ENCODE measurements at places on chromosomes 2 and 18.

GRCh38 chr2:28399956-28400355 is 7.3 kb downstream of the FOSL2 start:
- DNase-seq, result no peak

DNA sequence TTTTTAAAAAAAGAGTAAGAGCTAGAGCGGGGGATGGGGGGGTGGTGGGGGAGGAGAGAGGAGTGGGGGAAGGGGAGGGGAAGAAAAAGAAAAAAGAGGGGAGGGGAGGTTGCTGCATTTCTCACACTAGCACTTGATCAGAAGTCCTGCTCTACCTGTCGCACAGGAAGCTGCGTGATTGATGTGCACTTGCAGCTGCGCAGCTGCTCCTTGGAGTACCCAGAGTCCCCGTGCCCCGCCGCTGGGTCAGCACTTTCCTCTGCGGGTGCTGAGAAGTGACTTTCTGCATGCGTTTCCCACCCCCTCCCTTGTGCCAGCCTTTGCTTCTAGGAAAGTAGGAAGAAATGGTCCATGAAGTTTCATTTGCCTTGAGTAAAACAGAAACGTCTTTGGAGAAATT is 297.3 kb downstream of the ETAA1 start:
- no peak for DNase-seq

- no peak for DNase-seq
Observed at GRCh38 chr2:21642647-21643046, 518.9 kb downstream of the TDRD15 start.

DNA sequence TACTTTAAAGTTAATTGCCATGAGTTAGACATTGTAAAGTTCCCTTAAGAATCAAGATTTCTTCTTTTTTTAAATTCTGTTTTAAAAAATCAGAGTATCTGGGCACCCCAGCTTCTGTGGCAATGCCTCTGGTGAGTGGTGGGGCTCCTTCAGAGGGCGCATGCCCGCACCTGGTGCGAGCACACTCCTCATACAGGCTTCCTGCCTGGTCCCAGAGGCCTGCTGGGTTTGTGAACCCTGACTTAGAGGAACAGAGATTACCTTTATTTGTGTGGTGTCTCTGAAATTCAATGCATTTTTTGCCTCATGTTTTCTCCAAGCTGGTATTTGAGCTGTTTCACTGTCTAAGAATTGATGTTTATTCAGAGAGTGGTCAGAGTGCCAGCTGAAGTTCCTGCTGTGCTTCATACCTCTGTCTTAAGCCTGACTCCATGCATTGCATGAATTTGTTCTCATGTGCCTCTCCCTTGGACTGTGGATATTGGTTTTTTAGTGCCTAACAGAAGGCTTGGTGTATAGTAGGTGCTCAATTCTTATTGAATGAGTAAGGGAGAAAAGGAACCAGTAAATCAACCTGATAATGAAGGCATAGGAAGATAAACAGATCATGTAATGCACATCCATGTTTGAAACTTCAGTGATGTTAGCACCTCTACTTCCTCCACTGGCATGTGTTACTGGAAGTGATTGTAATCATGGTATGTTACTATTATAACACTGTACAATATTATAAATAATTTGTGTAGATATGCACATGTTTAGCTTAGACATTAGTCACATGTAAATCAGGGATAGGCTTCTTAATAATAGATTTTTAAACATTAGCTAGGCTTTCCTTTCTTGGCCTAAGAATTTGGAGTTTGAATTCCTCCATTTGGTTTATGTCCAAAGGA is 29.0 kb downstream of the PHLPP1 start:
- no peak for DNase-seq

DNA sequence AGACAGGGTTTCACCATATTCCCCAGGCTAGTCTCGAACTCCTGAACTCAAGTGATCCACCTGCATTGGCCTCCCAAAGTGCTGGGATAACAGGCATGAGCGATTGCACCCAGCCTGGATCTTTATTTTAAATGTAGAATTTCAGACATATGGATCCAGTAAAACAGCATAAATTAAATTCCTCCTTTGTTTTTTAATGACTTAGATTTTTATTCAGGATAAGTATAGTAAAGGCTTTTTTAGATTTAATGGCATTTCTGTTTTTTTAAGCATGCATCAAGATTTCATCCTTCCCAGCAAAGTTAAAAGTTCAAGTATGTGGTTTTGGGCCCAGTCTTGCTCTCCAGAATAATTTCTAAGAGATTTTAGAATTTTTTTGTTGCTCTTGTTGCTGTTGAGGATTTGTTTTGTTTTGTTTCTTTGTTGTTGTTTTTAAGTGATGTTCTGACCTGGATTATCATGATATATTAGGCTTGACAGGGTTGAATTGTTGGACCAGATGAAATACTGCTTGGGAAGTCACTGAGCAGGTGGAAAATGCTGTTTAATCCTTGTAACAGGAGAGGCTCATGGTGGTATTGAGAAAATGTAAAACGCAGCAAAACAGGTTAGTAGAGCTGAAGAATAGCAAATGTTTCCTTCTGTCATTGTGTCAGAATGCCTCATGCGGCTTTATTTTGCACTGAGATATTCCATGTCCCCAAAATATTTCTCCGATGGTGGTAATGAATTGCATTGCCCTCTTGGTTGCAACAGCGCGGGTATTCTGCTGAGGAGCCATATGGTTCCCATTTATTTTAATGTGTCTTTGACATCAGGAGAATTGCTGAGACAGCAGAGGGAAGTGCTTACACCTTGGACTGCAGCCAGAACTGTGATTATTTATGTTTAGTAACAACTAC is 147.9 kb downstream of the GALNT3 start:
- DNase-seq, result no peak

- DNase-seq, result no peak
Observed at GRCh38 chr2:128421286-128421685, 102.6 kb upstream of the HS6ST1 start.

- DNase-seq, result no peak
Observed at GRCh38 chr2:18950361-18950851, 361.0 kb upstream of the NT5C1B start.

DNA sequence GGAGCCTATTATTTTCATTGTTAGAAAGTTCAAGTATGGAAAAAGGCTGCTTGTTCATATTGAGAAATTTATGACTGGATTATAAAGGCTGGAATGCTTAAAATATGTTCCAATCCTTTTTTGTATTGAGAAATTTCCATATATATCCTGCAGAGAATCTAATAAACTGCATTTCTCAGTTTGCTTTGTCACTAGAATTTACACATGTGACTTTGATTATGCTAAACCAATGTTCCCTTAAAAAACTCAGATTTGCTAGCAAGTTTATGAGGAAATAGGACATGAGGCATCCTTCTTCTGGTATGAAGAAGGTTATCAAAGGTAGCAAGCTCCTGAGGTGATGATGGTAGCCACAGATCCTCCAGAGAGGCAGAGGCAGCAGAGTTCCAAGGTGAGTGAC is 29.2 kb upstream of the DSEL start:
- no peak for DNase-seq

- no peak for DNase-seq
Observed at GRCh38 chr2:8676921-8677645, 4.8 kb upstream of the ID2 start.

DNA sequence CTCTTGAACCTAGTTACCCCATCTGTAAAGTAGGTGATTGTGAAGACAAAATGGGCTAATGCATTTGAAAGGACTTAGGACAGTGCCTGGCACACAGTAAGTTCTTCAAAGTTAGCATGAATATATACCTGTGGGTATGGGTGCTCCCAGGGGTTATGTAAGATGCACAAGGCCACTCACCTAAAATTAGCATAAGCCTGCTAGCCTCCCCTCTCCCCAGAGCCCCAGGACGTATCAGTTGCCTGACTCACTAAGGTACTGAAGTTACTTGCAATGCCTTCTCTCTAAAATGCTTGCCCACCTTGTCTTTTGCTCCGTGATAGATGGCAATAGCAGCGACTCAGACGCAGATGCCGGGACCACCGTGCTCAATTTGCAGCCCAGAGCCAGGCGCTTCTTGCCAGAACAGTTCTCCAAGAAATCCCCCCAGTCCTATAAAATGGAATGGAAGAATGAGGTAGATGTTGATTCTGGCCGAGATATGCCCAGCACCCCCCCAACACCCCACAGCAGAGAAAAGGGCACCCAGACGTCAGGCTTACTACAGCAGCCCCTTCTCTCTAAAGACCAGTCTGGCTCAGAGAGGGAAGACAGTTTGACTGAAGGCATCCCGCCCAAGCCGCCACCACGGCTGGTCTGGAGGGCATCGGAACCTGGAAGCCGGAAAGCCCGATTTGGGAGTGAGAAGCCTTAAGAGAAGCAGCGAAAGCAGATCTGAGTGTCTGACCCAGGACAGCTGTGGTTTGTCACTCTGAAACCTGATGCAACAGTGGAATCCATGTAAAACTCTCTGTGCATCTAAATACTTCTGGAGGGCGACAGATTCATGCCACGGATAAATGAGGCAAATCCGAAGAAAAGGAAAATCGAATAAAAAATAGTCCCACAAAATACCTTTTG is 53.8 kb upstream of the TMEM182 start:
- no peak for DNase-seq

DNA sequence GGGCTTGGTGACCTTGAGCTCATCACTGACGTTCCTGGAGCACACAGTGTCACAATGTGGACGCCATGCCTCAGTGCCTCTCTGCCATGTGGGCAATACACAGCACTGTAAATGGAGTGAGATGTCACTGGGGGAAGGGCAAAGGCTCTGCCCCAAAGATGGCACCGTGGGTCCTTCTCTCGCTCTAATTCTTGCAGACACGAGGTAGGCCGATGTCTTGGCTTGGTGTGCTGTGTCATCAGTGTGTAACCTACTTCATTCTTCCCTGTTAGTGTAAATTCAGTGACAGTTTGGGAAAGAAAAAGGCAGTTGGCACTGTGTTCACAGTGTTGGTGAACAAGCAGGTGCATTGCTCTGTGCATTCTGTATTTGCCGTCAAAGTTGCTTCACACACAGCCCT is 309.3 kb upstream of the MYT1L start:
- DNase-seq, result no peak

DNA sequence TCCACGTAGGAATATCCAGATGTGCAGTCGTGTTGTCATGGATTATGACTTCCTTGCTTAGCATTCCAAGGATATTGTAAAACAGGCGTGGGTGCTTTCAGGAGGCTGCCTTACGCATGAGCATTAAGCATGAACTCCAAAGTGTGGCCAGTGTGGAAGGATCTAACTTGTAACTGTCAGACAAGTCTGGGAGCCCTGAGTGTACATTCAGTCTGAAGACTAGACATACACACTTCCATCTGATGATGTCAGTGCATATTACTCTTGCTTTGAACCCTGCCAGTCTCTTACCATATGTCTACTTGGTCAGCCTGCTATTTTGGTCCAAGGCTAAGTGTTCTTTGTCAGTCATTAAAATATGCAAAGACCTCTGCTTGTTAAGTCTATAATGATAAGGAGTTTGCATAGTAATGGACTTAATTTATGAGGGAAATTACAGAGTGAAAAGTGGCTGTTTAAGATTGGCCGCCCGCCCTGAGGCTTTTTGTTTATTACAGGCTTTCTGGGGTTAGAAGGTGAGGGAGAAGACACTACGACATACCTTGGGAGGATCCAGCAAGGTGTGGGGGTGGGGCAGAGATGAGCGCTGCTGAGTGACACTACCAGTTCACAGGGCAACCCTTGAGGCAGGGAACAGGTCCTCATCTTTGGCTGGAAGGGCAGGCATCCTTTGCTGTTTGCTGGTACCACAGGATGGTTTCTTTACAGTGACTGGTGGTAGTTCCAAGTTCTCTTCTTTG is 48.3 kb downstream of the CABLES1 start:
- no peak for DNase-seq

DNA sequence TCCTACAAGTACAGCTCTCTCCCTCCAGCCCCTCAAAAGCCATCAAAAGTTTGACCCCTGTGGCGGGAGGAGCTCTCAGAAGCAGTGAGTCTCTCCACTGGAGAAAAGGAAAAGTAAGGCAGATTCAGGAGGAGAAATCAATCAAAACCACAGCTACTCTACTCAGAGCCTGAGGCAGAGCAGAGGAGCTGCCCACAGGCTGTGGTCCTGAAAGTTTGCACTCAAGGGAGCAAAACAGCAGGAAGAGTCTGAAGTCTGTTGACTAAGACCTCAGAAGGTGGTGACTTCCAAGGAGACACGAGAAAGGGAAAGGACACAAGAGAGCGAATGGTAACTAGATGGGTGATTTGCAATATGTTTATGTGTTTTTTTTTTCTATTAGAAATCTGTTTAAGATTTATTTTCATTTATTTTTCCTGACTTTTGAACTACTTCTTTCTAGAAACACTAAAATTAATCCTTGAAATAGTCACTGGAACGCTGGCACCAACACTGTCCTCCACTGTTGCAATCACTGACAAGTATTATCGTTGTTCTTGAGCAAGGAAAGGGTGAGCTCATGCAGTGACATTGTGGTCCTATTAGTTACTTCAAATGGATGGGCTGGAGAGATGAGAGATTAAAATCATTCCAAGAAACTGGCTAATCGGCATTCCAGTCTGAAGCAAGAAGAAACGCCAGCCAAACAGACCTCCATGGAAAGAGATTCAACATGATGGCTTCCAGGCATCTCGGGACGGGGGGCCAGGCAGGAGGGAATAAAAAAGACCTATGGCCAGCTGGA is 35.8 kb downstream of the PID1 start:
- no peak for DNase-seq

DNA sequence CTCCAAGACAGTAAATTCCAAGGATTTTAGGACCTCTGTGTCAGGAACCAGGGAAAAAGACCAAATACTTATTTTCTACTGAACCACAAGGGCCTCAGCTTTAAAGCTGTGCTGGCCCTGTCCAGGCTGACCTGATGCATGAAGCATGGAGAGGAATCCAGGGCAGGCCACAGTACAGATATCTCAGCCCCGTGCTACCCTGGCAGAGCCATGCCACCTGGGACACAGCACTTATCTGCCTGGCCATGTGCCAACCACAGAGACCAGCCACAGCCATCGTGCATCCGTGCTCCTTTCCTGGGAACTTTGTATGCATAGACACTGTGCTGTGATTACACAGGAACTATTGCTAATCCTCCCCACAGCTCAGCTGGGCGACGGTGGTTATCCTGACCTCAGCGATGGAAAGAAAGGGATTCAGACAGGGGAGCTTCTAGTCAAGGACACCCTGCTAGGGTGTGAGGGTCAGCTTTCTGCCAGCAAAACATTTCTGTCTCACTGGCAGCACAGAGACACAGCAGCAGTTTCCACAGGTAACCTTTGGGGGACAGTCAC is 687.4 kb upstream of the ID2 start:
- DNase-seq, result no peak

DNA sequence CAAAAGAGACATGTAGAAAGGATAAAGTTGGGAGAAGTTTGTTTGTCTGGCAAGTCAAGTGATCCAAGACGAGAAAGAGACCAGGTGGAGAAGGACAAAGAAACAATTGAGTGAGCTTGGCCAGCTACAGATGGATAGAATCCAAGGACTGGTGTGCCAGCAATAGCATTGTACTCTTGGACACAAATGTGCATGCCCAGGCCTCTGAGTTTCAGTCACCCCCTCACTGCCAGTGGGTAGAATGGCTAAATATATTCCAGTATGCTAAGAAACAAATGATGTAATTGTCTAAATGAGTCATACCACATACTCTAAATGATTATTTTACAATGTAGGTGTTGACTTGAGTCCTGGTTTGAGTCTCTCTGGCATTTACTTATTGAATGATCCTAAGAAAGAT is 881.3 kb downstream of the LRRTM4 start:
- DNase-seq, result no peak

- DNase-seq, result no peak
Observed at GRCh38 chr18:58806826-58807714, 57.6 kb upstream of the ZNF532 start.
